Hippocampal formation (tissue), 2 donors: ENCODE measurements at places on chromosomes 7 and 10.
A peak's percentile ranks its signal among the peaks of the same experiment; 100 is the strongest.

- no peak for DNase-seq
These were observed 57.4 kb upstream of the ADO start for GRCh38 chr10:62746951-62747729.

DNA sequence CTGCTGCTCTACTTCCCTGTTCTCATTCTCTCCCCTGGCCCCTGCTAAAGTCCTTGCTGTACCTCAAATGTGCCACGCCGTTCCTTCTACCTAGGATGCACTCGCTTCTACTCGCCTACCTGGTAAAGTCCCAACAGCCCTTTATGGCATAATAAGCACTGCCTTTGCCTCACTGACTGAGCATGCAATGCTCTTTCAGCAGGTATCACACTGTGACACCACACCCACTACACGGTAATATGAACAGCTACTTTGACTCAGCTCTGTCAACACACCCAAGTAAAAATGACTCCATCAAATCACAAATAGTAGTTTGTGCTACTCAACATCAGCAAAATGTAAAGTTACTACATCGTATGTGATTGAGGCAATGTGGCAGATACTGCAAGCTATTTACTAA lies 37.6 kb downstream of the FAM204A start:
- no peak for DNase-seq

DNA sequence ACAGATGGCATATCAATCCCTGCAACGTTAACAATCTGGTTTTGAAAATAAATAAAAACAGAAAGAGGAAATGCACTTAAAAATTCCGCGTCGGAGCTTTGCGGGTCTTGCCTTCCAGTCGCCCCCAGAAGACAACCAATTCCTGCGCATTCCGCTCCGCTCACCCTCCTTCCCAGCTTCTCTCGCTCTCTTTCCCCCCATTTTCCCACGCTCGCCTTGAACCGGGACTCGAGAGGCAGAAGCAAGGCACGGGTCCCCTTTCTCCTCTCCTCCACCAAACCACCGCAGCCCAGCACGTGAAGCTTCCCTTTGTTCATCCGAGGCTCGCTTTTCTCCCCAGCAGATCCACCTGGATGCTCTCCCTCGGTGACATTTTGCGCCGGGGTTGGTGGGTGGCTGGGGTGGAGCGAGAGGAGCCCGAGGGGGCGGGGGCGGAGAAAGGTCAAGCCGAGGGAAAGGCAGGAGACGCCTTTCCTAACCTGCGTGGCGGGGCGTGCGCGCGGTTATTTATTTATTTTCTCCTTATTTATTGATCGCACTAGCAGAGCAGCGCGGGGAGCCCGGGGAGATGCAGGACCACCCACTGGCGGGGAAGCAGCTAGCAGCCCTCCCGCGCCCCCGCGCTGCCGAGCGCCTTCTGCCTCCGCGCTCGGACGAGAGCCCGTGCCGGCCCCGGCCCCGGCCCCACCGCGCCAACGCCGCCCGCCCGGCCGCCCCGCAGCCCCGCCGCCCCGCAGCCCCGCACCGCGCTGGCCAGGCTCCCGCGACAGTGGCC lies at the start of gene KCND2:
Gene KCND2 (plus strand): TSS at position 475 of the 775 bp plus-strand sequence.
- no peak for DNase-seq

DNA sequence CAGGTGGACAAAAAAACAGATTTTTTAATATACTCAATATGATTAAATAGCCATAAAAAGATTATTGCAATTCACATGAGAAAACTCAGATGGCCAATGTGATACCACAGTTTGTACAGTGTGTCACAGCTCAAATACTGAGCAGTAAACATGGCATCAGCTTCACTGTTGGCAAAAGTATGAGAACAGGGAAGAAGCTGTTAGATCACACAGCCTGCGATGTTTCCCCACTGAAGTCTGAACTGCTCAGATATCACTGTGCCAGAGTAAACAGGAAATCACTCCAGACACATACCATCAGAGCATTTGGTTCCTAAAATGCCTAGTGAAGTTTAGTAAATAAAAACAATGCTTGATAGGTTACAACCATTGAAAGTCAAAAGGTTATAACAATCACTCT lies 347.8 kb downstream of the ETV1 start:
- DNase-seq, result no peak

DNA sequence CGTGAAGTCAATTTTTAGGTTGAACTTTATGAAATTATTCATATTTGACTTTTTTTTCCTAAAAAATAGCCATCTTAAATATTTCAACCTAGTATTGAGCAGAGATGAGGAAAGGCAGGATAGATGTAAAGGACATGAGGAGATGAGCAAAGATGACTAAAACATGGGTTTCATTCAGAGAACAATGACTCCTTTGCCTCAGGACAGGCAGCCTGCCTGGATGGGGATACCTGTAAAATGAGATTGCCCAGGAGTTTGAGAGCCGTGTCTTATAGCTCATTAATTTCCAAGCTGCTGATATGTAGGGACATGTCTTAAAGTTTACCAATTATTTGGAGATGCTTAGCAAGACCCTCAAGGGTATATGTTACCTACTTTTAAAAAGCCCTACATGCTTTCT lies 243.8 kb upstream of the MDFIC start:
- no peak for DNase-seq

- DNase-seq, result no peak
These were observed 25.1 kb downstream of the PWWP2B start for GRCh38 chr10:132421847-132422751.

- DNase-seq, result no peak
These were observed 3.7 kb upstream of the UPP1 start for GRCh38 chr7:48085433-48085791.

DNA sequence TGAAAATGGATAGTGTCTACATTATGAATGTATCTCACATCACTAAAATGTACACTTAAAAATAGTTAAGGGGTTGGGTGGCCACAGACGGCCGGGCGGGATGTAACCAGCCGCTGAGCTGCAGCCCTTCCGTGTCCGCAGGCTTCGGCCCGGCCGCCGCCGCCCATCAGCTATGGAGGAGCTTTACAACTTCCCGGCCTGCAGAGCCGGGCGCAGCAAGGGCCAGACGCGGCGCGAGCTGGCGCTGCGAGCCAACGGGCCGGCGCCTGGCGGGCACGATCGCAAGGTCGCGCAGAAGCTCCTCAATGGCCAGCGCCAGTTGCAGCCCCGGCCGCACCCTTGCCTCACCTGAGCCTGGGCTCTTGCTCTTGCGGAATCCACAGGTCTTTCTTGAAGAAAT lies 69.1 kb downstream of the KMT2C start:
- no peak for DNase-seq

DNA sequence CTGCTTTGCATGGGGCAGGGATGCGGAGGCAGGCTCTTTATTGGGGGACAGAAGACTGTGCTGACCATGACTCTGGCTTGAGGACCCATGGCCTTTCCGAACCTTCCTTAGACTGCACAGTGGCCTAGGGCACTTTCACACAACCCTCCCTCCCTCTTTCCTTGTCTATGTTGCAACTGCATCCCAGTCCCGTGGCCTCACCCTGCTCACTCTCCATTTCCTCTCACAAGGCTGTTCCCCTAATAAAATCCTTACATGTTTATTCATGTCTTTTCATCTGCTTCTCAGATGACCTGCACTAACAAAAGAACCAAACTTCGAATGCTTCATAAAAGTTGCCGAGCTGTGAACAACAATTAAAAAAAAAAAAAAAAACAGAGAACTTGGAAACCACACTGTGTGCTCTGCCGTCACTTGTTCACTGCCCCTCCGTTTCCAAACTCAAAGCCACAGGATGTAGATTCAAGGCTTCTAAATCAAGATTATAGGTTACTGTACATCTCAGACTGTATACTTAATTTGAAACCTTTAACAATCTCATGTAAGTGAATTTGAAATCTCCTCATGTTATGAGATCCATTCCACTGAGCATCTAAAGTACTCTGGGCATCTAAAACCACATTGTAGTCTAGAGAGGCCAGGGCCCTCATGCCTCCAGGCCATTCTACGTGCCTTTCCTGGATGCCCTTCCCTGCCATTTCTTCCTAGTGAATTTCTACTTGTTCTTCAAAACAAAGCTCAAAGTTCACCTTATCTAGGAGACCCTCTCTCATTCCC lies 265.9 kb downstream of the SNX13 start:
- DNase-seq, result no peak

DNA sequence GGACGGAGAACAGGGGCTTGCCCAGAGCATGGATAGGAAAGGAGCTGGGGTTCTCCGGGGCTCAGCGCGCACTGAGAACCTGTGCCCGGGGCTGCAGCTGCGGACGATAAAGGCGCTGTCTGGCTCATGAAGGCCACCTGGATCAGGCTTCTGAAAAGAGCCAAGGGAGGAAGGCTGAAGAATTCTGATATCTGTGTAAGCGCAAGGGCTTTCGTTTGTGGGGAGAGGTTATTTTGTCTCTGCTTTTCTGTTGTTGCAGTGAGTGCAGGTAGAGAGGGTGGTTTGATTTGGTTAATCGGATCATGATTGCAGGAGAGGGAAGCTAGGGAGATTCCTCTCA lies 250.5 kb downstream of the NSUN6 start:
- no peak for DNase-seq

DNA sequence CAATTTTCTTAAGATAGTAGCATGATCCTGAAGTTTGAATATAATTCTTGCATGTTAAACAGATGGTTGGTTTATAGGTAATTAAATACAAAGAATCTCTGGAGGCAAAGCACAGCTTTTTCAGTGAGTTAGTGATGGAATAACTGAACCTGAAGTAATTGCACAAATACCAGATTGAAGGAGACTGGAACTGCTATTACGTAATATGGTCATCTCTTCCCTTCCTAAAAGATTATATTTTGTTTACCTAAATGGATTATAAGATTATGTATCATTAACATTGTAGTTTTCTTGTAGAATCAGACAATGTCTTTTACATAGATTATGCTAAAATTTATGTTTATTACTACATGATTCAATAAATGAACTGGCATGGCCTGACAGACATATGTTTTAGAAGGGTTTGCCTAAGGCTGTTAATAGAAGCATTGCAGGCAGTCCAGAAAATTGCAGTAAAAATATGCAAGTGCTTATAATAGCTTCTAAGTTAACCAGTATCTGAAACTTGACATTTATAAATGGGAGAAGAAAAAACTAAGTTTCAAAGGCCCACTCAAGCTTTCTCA lies 35.8 kb upstream of the GPR37 start:
- DNase-seq, result no peak

GRCh38 chr10:15843695-15844094 lies 16.6 kb downstream of the MINDY3 start:
- no peak for DNase-seq

DNA sequence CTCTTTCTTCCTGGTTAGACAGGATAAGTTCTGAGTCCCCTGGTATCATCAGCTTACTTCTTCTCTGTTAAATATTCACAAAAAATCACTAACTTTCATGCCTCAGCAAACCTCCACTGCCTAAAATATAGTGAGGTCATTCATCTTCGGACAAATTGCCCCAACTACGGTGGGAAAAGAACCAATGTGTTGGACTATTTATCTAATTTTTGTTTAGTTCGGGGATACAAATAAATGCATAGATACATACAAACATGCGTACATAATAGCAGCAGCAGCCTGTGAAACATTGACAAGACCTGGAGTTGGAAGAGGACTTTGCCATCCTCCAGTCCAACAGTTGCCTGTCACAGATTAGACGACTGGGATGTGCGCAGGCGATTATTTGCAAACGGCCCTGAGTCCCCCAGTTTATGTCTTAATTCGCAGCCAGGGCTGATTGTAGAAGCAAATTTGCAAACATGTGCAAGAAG lies 51.5 kb downstream of the EGFR start:
- DNase-seq, result no peak

GRCh38 chr10:57338823-57339558 lies 928.7 kb downstream of the IPMK start:
- DNase-seq, result peak; percentile 11

DNA sequence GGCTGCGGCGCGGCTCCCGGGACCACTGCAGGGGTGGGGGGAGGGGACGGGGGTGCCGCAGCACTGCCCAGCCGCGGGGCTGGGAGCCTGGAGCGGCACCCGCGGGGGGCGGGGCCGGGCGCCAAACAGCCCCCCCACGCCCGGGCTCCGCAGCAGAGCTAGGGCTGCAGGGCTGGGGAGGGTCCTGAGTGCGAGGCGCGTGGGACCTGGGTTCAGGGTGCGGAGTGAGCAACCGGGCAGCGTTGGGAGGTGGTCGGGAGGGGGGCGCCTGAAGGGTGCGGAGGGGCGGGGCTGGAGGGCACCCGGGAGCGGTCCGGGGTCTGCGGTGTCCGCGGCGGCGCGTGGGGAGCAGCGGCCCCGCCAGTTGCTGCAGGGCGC lies 528 bp downstream of the CAMK2G start:
- no peak for DNase-seq

GRCh38 chr10:130140425-130140824 lies 4.2 kb downstream of the GLRX3 start:
- DNase-seq, result no peak

GRCh38 chr10:81943583-81943982 lies 68.6 kb downstream of the NRG3 start:
- DNase-seq, result no peak

- no peak for DNase-seq
These were observed 1.2 kb downstream of the ARL3 start for GRCh38 chr10:102712843-102713538.

DNA sequence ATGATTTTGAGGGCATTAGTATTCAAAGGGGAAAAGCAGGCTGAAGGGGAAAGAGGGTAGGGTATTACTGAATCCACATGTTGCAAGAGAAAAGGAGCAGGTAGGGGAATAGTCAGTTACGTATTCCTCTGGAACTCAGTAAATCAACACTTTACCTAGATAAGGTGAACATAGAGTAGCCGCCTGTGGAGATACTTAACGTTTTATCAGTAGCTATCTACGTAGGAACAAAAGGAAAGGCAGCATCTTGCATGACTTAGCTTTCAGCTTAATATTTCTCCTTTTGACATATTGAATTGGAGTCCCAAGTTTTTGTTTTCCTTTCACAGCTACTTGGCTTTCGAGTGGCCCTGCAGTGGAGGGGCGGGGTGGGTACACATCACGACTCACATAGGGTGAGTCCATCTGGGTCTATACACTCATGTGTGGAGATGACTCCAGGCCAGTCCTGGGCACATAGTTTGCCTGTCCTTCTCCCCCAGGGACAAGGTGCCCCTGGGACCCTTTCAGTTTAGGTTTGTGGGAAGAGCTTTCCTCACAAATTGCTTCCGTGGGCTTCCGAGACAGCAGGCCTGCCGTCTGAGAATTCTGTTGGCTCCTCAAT lies 48.1 kb downstream of the CCNY start:
- DNase-seq, result no peak

GRCh38 chr7:87575521-87575920 lies 25.2 kb downstream of the ABCB1 start:
- DNase-seq, result no peak

GRCh38 chr10:65620404-65621048 lies 1305.3 kb upstream of the LRRTM3 start:
- DNase-seq, result no peak

GRCh38 chr10:97154162-97154561 lies 31.6 kb downstream of the SLIT1 start:
- DNase-seq, result no peak
